ENCODE measurements at places on chromosomes 1 and 21.

DNA sequence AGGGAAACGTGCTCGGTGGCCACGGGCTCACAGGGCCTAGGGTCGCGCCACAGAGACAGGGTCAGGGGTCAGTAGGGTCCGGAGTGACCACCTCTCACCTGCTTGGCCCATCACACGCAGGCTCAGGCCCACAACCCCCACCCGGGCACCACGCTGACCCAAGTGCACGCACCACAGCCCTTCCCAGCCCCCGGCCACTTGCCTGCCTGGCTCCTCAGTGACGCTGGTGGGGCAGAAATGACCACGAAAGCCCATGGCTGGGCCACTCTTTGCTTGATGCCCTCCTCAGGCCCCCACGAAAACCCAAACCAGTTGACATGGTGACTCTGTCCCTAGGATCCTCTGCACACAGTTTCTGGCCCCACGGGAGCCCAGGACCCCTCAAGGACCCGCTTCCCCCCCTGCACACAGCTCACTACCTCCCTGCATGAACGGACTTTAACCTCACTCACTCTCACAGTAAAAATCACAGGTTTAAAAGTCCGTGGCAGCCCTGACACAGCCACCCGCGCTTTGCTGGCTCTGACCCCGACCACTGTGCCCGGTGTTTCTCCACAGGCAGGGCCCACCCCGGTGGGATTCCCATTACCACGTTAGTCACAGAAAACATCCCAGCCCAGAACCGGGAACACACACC, 20.7 kb downstream of the NADK start:
- no peak overlapping the region for H3K4me3 ChIP-seq
- peaks cover 22% of the 10 kb centered on the region for H3K4me1 ChIP-seq
- peaks cover 100% of the 10 kb centered on the region for H3K36me3 ChIP-seq
- no peak overlapping the region for H3K27ac ChIP-seq

- H3K4me1 ChIP-seq = no peaks in the 10 kb centered on the region
- H3K4me3 ChIP-seq = no peak within 1 kb of the TSS
- H3K27ac ChIP-seq = no peak within 1 kb of the TSS
- H3K27me3 ChIP-seq = peaks cover 21% of the 10 kb centered on the region
- ATAC-seq = no peak
These were observed at the start of gene OLFM3 for GRCh38 chr1:101996825-101997465. Gene OLFM3 (minus strand): TSS chr1:101996926.

DNA sequence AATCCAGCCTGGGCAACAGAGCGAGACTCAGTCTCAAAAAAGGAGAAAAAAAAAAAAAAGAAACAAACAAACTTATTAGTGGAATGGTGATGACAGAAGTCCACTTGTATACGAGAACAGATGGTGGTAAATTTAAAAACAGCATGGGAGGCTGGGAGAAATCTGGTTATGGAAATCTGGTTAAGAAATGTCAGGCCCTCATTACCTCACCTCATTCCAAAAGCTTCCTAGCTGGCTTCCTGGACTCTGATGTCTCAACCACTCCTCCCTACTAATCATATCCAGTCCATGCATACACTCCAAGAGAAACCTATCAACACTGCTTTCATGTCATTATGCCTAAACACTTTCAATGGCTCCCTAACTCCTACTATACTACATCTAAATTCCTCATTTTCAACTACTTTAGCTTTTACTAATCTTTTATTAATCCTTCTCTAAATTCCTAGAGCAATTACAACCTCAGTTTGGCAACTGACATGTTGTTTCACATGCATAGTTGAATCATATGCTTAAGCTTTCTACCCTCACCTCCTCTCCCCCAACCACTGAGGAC, 52.9 kb downstream of the FOXJ3 start:
- H3K36me3 ChIP-seq = no peaks in the 10 kb centered on the region
- H3K4me3 ChIP-seq = no peak overlapping the region
- no peaks in the 10 kb centered on the region for H3K27me3 ChIP-seq
- peaks cover 28% of the 10 kb centered on the region for H3K4me1 ChIP-seq
- H3K27ac ChIP-seq = no peak overlapping the region
- ATAC-seq = peak; percentile 71

- no peak for ATAC-seq
- H3K27me3 ChIP-seq = no peaks in the 10 kb centered on the region
- no peak overlapping the region for H3K27ac ChIP-seq
These were observed 10.5 kb upstream of the DNAJB4 start for GRCh38 chr1:77994117-77994705.

GRCh38 chr1:46334030-46334384, 6.6 kb upstream of the NSUN4 start:
- ATAC-seq = no peak
- H3K27ac ChIP-seq = no peak overlapping the region
- H3K4me3 ChIP-seq = no peak overlapping the region
- no peaks in the 10 kb centered on the region for H3K4me1 ChIP-seq
- H3K36me3 ChIP-seq = no peaks in the 10 kb centered on the region

DNA sequence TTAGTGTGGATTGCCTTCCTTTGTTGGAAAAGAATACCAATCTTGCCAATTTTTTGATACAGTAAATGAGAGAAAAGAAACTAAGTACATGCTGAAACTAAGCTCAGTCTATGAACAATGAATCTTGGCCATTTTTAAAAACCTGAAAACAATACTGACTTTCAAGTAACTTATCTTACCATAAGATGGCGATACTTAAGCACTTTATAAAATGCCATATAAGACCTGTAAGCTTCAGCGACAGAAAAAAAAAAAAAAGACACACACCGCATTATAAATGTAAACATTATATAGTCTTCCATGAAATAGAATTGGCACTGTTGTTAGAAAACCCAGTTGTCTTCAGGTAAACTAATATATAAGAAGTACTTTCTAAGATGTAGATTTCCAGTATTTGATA, 3.0 kb downstream of the OLFM3 start:
- no peak for ATAC-seq
- no peaks in the 10 kb centered on the region for H3K36me3 ChIP-seq
- H3K27ac ChIP-seq = no peak overlapping the region

DNA sequence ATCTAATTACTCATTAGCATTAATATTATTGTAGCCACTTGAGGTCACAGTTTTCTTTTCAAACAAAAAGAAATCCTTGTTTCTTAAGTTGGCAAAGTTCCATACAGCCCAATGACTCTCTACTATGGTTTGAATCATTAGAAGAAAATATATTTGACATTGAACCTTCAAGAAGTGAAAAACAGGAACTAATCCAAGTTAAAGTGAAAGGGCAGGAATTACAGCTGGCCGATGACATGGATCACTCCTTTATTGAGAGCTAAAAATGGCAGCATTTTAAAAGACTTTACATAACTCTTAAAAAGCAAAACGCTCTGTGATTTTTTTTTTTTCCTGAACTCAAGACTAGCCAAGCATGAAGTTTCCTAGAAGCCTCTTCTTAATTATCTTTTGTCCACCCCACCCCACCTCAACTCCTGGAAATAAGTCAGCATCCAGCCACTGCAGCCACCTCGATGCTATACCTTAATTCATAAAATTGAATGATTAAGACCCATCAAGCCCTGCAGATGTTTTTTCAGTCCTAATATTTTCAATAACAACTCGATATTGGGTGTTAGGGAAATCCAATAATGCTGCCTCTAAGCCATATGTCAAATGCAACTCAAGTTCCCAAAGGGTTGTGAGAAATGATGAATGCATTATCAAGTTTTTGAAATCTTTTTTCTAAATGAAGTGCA, 323.1 kb downstream of the HHIPL2 start:
- no peak overlapping the region for H3K27ac ChIP-seq
- H3K4me1 ChIP-seq = peaks cover 20% of the 10 kb centered on the region
- no peaks in the 10 kb centered on the region for H3K27me3 ChIP-seq

GRCh38 chr1:61097317-61097716, 15.0 kb downstream of the NFIA start:
- H3K27ac ChIP-seq = no peak overlapping the region
- H3K4me1 ChIP-seq = peaks cover 8% of the 10 kb centered on the region
- peak; percentile 26 for ATAC-seq
- no peak overlapping the region for H3K4me3 ChIP-seq

- H3K27ac ChIP-seq = no peak overlapping the region
- H3K4me1 ChIP-seq = no peaks in the 10 kb centered on the region
- H3K4me3 ChIP-seq = no peak overlapping the region
- no peaks in the 10 kb centered on the region for H3K27me3 ChIP-seq
- H3K36me3 ChIP-seq = no peaks in the 10 kb centered on the region
- ATAC-seq = no peak
These were observed 44.8 kb downstream of the ATP6V1G3 start for GRCh38 chr1:198495631-198496030.

- H3K36me3 ChIP-seq = no peaks in the 10 kb centered on the region
- H3K4me1 ChIP-seq = peaks cover 48% of the 10 kb centered on the region
- H3K27ac ChIP-seq = no peak overlapping the region
- no peak overlapping the region for H3K4me3 ChIP-seq
- H3K27me3 ChIP-seq = peaks cover 100% of the 10 kb centered on the region
These were observed 2.5 kb upstream of the TBX15 start for GRCh38 chr1:118990513-118991152.

DNA sequence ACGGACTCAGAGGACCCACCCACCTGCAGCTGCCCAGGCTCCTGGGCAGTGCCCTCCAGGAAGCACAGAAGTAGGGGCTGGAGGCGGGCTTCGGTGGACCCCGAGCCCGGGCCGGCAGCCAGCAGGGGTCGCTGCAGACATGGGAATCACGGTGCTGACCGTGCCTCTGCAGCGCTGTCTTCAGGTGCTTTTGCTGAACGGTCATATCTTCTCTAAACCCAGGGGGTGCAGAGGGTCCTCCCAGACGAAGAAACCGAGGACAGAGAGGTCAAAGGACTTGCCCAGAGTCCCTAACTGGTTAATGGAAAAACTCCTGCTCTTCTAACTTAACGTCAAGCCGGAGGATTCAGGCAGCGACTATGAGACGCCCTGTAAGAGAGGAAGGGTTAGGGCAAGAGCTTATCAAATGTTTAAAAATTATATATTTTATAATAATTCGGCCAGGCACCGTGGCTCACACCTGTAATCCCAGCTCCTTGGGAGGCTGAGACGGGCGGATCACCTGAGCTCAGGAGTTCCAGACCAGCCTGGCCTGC, 21.5 kb upstream of the LEFTY2 start:
- ATAC-seq = no peak
- H3K4me1 ChIP-seq = no peaks in the 10 kb centered on the region
- no peak overlapping the region for H3K4me3 ChIP-seq
- H3K27me3 ChIP-seq = peaks cover 21% of the 10 kb centered on the region
- no peak overlapping the region for H3K27ac ChIP-seq

DNA sequence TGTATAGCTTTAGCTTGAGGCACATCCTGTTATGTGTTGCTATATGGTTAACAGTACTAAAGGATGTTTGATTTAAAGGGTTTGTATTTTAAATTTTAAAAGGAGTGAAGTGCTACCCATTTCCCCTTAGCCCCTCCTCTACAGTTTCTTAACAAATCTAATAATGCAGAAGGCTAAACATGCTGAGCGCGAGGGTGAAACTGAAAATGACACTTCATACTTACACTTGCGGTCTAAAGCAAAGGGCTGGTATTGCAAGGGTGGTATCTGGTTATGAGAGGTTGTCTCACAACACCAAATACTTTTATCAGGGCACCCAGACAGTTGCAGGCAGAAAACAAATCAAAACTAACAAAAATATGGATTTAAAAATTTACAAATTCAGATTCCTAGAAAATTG, 172.3 kb downstream of the SIPA1L2 start:
- ATAC-seq = no peak
- no peaks in the 10 kb centered on the region for H3K27me3 ChIP-seq
- H3K36me3 ChIP-seq = peaks cover 17% of the 10 kb centered on the region
- no peak overlapping the region for H3K27ac ChIP-seq
- H3K4me1 ChIP-seq = no peaks in the 10 kb centered on the region

DNA sequence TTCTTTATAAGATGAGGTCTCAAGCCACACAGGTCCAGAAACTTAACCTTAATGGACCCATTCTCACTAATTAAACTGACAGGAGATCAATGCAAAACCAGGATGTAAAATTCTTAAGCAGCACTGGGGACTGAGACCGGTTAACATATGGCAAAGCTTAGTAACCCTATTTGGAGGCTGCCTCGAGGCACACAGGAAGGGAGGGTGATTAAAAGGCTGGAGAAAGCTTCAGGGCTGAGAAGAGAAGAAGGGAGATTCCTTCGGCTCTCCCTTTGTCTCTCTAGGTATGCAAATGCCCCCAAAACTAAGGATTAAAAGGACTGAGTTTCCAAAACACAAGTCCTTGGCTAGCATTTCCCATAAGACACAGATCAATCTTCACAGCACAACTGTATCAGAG, 120.8 kb upstream of the DSCAM start:
- H3K36me3 ChIP-seq = no peaks in the 10 kb centered on the region
- H3K27me3 ChIP-seq = peaks cover 35% of the 10 kb centered on the region
- no peaks in the 10 kb centered on the region for H3K4me1 ChIP-seq
- ATAC-seq = no peak
- no peak overlapping the region for H3K27ac ChIP-seq

DNA sequence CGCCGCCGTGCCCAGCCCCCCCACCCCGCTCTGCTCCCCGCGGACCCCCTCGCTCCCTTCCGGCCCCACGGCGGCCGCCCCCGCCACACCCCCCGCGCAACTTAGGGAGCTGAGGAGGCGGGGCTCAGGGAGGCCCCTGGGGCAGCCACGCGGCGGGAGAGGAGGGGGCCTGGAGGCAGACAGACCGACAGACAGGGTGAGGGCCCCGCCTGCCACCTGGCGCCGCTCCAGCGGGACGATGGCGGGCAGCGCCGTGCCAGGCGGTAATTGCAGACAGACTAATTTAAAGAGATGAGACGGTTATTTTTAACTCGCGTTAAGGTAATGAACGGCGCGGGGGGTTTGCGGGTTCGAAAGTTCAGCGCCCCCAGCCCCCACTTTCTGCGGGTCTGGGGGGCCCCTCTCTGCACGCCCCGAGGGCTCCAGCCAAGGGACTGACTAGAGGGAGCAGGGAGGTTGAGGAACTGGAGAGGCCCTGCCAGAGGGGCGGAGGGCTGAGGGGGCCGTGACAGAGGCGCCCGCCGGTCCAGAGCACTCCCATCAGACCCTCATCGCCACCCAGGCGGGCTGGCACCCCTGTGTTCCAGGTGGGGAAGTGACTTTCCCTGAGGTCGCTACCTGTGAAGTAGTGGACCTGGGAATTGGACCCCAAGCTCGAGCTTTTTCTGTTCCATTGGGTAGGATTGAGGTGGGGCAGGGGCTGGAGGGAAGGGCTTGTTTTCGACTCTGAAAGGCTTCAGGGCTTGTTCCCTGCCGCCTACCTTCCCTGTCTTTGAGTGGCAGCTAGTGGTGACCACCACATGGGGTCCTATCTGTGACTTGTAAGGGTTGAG, 5.4 kb downstream of the FOXO6 start:
- H3K27ac ChIP-seq = peak overlapping the region; percentile 6
- ATAC-seq = no peak
- peak overlapping the region; percentile 34 for H3K4me3 ChIP-seq
- no peaks in the 10 kb centered on the region for H3K4me1 ChIP-seq
- H3K36me3 ChIP-seq = no peaks in the 10 kb centered on the region

- H3K4me1 ChIP-seq = peaks cover 7% of the 10 kb centered on the region
- peak overlapping the region; percentile 98 for H3K27ac ChIP-seq
- no peak overlapping the region for H3K4me3 ChIP-seq
- no peaks in the 10 kb centered on the region for H3K27me3 ChIP-seq
- no peaks in the 10 kb centered on the region for H3K36me3 ChIP-seq
These were observed 35.8 kb downstream of the SLC2A1 start for GRCh38 chr1:42922687-42923366.

DNA sequence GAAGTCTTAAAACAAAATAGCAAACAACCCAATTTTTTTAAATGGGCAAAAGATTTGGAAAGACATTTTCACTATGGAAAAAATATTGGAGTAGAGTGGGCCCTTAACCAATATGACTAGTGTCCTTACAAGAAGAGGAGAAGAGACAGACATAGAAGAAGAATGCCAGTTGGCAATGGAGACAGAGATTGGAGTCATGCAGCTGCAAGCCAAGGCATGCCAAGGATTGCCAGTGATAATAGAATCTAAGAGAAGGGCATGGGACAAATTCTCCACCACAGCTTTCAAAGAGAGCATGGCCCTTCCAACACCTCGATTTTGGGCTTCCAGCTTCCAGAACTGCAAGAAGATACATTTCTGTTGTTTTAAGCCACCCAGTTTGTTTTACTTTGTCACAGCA, 92.7 kb downstream of the RGS2 start:
- peaks cover 6% of the 10 kb centered on the region for H3K4me1 ChIP-seq
- no peak overlapping the region for H3K27ac ChIP-seq
- no peak overlapping the region for H3K4me3 ChIP-seq
- no peak for ATAC-seq

Measured in gastroesophageal sphincter (tissue), 4 donors.